ENCODE measurements at places on chromosomes 6 and 20. TPM values are rescaled to one million over a fixed set of nuclear protein-coding genes. Genes with fewer than 3 reads are reported as not detected.

CNR1 gene
- total RNA-seq, result 4.2 TPM

- DNase-seq, result no peak
Measured at GRCh38 chr6:169215201-169215681, 38.4 kb downstream of the THBS2 start.

GRCh38 chr6:32578962-32579361 is 10.7 kb downstream of the HLA-DRB1 start:
- DNase-seq, result no peak

GRCh38 chr6:48177786-48178185 is 66.8 kb upstream of the PTCHD4 start:
- DNase-seq, result no peak

KCNK5 gene
- total RNA-seq, result 2.8 TPM

GRCh38 chr6:22251348-22251747 is 45.5 kb downstream of the PRL start:
- no peak for DNase-seq

DNA sequence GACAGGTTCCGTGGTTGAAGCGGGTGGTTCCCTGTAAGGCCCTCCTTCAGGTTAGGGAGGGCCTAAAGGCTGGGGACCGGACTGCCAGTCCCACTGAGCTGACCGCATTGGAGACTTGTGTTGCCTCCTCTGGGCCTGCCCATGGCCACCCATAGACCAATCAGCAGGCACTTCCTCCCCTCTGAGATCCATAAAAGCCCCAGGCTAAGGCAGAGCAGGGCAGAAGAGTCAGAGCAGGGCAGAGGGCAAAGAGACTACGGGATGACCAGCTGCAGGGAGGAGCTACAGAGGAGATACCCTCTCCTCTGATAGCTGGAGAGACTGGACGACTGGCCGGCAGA is 537.4 kb downstream of the TENT5A start:
- no peak for DNase-seq
